ENCODE measurements at places on chromosomes 4 and X.

GRCh38 chr4:5969336-5969735 is 48.9 kb downstream of the C4orf50 start:
- DNase-seq: no peak

- DNase-seq: no peak
Observed at GRCh38 chr4:107219681-107220080, 183.6 kb upstream of the DKK2 start.

GRCh38 chrX:131895807-131896206 is 127.3 kb upstream of the STK26 start:
- DNase-seq: no peak

DNA sequence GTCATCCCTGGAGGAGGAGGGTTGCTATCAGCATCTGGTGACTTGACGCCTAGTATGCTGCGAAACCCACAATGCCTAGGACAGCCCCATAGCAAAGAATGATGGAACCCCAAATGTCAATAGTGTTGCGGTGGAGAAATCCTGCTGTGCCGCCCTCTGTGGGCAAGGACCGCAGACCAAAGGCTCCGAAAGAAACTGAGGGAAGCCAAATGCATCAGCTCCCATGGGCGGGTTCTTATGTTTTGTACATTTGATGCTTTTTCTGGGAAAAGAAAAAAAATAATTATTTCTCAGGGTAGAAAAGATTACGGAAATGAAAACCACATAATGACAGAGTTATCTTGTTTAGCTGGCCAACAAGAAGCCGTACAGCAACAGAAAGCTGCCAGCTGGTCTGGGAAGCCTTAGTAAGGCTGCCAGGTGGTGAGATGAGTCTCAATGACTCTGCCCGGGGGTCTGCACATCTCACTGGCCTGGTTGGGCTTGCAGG is 95.0 kb upstream of the TBL1X start:
- DNase-seq: no peak

DNA sequence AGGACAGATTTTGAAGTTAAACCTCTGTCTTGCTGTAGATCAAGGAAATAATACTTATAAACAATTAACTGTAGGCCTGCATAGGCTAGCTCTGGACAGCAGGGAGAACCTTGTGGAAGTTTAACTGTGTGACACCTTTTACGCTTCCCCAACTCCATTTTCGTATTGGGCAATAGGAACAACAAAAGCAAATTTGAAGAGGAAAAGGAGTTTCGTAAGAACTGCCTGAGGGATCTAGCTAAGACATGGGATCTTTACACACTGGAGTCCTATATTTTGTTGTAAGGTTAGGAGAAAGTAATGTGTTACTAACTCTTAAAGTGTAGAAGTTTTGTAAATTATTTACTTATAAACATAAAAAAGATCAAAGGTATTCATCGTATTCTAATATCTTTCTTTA is 324.9 kb upstream of the CASK start:
- no peak for DNase-seq

DNA sequence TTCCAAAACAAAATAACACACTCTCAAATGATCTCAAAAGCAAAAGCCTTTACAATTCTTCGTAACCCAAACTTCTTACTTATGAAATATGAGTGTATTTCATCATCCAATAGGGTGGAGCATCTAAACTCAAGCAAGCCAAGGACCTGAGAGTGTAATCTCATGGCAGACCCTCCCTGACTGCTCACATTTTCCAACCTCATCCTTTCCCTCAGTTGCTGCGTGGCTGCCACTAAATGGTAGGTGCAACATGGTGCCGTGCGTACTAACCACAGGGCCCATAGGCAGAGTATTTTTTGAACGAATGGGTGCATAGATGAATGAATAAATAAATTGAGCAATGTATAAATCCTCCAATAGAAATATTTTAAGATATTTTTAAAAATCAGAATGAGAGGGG is 45.4 kb downstream of the TTC29 start:
- no peak for DNase-seq

DNA sequence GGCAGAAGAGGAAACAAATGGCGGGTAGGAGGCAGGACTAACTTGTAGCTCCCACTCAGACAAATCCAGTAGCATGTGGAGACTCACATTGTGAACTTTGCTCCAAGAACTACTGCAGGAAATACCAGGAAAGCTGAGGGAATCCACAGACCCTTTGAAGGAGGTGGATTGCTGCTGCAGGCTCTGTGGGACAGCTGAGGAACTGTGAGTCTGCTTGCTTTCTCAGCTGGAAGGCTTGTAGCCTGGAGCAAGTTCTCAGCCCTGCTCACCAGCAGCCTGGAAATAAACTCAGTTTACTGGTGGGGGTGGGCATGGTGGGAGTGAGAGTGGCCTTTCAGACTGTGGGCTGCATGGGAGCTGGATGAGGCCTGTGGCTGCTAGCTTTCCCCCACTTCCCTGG is 16.0 kb downstream of the RTL3 start:
- no peak for DNase-seq

DNA sequence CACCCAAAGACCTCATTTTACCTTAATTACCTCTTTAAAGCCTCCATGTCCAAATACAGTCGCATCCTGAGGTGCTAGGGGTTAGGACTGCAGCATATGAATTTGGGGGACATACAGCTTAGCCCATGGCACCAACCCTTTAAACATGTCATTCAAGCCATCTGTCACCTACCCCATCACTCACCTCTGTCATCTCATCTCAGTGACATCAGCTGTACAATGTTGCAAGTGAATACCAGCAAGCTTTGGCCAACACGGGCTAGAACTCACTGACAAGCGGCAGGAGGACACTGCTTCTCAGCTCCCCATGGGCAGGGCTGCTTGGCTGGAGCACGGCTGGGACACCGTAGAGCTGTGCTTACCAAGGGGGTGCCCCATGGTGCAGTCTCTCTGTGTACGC is 107.5 kb downstream of the STK32B start:
- DNase-seq: no peak

DNA sequence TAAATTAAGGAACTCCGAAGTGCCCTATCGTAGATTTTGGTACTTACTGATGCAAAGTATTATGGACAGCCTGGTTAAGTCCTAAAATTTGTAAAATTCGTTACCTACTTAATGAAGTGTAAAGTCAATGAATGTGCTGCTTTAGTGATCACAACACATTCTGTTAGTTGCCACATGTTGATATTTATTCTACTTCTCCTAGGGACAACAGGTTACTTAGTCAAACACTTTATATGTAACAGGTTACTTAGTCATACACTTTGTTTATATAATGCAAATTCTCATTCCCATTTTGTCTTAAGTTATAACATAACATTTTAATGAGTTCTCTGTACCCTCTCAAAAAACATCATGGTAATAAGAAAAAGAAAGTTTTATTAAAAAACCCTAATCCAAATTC is 643.0 kb upstream of the FTHL17 start:
- no peak for DNase-seq

DNA sequence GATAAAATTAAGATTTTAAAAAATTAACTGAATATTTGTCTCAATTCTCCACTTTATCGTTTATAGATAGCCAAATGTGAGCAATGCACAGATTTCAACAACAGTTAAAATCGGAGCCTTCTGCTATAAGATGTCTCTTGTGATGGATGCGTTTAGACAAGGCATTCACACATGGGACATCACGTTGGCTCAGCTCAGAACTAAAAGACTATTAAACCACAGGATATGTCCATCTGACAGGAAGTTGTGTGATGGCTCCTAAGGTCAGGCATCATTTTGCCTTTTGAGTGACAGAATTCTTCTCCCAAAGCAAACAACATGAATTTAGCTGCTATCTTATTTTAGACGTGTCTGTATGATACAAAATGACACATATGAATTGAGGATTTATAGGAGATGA is 17.3 kb upstream of the VCX3B start:
- DNase-seq: no peak

DNA sequence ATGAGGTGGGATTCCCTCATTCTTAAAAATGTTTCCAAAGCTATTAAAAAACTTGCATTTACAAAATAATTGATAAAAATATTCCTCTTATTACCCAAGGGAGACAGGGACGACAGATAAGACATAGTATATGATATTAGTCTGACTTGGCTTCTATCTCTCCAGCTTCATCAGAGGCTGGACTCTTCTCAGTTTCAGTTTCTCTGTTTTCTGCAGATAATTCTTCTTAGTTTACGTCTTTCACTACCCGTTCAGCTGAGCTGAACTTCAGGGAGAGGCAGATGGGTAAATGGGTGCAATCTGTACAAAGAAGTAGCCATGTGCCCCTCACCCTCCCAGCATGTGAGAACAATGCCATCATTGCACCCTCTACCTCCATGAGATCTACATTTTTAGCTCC is 214.0 kb upstream of the SLIT2 start:
- no peak for DNase-seq

DNA sequence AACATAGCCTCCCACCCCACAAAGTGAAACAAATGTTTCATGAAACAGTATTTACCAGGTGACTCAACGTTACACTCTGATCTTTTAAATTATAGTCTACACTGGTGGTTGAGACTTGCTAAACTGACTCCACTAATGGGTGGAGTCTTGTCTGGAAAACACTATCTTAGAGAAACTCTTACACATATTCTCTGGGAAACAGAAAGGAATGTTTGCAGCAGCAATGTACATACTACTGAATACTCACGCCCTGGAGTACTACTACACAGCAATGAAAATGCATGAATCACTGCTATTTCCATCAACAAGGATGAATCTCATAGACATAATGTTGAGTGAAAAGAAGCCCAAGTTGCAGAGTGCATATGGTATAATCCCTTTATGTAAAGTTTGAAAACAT is 208.5 kb upstream of the IGFBP7 start:
- DNase-seq: no peak

GRCh38 chrX:153539171-153539978 is 21.9 kb downstream of the ATP2B3 start:
- DNase-seq: no peak

- no peak for DNase-seq
Observed at GRCh38 chr4:8710416-8710815, 117.9 kb downstream of the CPZ start.

- no peak for DNase-seq
Observed at GRCh38 chr4:38559374-38559773, 104.6 kb upstream of the KLF3 start.

- no peak for DNase-seq
Observed at GRCh38 chr4:14667624-14668151, 334.6 kb upstream of the CPEB2 start.

DNA sequence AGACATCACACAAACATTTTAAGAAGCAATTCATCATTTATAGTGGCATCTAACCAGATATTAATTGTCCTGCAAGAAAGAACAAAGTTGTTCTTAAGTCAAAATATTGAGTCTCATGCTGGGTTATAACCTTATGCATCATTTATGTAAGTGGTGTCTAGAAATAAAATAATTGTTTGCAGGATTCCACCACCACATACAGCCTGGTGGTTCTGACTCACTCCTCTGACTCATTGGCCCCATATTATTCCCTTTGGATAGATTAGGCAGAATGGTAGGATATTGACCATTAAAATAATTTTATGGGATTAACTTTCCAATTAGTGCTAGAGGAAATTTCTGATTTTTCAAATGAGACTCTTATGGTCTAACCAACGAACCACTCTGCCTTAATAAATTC is 384.5 kb downstream of the GRXCR1 start:
- no peak for DNase-seq
